Cardiac fibroblast (primary cell): ENCODE measurements at places on chromosomes 5 and 9.

DNA sequence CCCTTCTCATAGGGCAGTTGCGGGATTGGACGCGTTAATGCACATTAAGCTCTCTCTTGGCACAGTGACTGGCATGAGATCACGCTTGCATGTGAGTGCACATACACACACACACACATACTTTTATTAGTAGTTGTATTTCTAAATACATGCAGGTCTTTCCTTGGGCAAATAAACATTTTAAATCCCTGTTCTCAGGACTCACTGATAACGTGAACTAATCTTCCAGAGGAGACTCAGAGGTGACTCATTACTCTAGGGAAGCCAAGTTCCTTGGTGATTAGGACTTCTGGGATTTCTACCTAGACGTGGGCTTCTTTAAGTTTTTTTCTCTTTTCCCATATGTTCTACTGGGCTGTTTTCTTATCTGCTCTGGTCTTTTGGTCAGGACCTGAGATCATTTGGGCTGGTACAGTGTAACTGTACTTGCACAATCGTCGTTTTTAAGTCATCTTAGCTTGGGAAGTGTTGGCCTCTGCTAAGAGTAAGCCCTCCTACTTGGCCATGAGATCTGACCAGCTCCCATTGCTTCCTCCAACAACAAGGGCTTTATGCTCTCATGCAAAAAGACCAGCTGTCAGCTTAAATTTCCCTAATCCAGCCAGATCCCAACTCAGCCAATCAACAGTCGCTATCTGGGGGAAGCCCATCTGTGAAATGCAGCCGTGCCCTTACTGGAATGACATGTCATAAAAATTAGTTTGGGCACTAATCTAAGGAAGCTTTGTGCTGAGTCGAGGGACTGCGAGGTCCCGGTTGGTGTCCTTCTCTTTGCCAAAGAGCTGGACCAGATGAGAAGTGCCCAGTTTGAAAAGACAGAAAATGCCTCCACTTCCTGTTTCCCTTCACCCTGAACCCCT, 176.4 kb upstream of the ANKRD55 start:
- DNase-seq: peak; percentile 78

DNA sequence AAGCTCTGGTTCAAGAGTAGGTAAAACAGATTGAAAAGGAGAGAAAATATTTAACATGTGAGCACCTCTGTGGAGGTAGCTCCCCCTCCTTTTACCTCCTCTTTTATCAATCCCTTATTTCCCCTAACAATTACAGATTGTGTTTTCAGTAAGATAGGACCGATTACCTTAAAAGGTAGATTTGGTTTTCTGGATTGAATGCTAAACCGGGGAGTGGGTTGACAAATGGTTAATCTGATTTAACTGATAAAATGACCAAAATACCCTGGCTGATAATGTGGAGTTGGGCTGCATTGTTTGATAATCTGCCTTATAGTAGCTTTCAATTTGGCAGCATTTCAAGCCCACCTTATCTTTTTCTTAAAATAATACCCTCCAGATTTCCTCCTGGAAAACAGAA, 83.9 kb downstream of the EGFLAM start:
- no peak for DNase-seq

- DNase-seq: no peak
Observed at GRCh38 chr9:13491493-13492424, 212.3 kb upstream of the MPDZ start.

DNA sequence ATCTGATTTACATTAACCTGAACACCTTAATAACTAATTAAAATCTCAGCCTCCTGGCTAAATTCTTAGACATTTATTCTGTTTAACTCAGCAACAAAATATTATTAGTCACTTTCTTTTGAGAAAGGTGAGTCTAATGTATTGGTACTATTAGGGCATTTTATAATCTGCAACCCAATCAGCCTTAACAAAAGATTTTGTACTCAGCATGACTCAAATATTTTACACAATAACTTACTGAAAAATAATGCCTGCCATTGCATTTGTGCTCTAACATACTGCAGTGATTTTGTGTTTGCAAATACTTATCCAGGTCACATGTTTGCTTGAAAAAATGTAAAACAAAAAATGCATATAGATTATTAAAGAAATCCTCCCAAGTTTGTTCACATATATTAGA, 1129.9 kb downstream of the TAF11L14 start:
- DNase-seq: no peak

DNA sequence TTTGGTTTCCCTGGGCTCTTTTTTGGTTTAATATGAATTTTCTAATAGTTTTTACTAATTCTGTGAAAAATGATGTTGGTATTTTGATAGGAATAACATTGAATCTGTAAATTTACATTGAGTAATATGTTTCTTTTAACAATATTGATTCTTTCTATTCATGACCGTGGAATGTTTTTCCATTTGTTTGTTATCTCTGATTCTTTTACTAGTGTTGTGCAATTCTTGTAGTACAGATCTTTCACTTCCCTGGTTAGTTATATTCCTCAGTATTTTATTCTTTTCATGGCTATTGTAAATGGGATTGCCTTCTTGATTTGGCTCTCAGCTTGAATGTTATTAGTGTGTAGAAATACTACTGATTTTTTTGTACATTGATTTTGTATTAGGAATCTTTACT, 137.9 kb downstream of the PRR16 start:
- DNase-seq: peak; percentile 39

- no peak for DNase-seq
Observed at GRCh38 chr5:142222866-142223558, 101.8 kb downstream of the SPRY4 start.

DNA sequence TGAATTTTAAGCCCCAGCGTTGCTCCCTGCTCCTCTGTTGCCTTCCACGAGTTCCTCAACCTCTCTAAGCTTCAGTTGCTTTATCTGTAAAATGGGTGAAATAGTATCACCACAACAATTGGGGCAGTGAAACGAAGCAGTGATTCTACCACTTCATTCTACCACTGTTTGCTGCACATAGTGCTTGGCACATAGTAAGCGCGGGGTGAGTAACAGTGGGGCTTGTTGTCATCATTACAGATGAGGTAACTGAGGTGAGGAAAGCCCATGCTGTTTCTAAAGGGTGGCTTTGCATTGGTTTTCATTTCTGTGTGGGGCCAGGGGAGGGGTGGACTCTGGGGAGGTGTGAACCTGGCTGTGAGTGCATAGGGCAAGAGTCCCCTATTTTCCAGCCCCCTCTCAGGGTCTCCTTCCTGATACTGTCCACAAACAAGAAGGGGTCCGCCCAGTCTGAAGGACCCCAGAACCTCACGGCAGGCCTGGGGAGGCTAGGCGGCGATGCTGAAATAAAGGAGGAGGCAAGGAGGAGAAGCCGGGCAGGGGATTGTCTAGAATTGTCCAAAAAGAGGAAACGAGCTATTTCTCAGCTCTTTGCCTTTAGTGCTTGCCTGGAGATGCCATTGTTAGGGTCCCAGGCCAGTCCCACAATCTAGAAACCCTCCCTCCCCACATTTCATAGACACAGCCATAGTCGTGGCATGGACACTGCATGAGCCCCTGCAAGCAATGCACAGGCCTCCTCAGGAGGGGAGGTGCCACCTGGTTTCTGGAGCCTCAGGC, 65.6 kb downstream of the IL6ST start:
- DNase-seq: no peak

DNA sequence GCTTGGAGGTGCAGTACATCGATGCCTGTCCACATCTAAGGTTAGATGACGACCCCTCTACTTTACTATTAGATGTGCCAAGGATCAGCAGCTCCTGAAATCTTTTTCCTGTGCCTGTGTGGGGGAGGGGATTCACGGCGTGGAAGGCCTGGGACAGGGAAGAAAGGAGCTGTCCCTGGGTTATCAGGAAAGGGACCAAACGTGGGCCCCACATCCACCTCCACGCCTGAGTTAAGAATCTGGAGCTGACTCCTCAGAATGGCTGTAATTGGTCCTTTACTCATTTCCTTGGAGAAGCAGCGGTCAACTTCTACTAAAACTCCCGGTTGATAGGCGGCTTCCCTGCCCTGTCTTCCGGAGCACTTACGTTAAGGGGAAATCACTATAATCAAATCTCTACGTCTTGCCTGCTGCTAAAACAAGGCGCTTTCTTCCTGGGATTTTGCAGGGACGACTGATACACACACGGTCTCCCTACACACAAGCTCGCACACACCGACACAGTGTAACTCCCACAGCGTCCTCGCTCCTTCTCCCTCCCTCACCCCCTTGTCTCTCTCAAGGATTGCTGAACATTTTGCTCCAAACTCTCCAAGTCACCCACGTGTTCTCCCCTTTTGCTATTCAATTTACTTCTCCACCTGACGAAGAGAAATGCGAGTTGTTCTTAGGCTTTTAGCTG, 1.4 kb downstream of the PDE4D start:
- DNase-seq: no peak

DNA sequence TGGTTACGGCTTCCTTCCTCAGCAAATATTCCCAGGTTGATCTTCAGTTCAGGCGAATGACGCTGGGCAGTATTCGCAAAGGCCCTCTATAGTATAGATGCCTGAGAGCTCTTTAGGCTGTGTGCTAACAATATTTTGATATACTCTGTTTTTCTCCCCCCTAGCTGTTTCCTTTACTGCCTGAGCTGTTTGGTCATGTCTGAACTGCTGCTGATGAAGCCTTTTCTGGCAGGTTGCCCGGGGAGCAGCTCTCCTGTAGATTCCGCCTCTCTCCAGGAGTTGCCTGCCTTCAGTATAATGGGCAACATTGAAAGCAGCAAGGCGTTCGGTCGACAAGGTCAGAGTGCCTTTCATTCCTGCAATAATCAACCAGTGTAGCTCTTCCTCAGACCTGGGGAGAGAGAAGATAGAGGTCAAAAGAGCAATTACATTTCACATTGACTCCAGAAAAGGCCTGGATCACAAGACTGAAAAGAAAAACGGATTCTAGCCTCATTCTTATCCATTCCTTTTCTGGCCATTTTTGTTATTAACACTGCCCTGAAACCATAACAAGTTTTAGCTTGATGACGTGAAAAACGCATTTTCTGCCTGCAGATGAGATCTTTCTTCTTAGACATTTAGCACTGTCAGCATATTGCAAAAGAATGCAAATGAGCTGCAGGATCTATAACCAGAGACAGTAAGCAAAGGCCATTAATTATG, 60.1 kb upstream of the ZNF608 start:
- DNase-seq: peak; percentile 69

DNA sequence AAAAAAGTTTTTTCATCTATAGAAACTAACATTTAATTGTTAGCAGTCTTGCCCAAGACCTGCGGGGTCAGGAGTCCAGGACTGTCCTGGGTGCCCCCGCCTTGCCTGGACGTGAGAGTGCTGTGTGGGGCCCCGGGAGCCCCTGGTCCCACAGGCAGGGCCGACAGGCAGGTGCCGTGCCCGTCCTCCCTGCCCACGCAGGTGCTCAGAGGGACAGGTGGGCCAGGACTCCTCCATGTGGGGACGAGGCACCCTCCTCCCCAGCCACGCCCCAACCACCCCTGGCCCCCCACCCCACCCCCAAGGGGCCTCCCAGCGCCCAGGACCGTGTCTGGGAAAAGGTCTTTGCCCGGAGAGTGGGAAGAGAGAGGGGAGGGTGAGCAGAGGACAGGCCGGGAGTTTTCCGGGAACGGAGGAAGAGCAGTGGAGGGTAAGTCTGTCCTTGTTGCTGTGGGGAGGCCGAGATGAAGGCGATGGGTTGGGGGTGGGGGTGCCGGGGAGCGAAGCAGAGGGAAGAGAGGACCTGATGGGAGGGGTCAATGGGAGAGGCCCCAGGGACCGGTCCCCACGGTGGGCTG, 2.7 kb upstream of the LCN12 start:
- DNase-seq: no peak

- DNase-seq: peak; percentile 26
Observed at GRCh38 chr5:11182441-11183080, 421.5 kb upstream of the DAP start.

- no peak for DNase-seq
Observed at GRCh38 chr9:124813041-124813440, 36.1 kb downstream of the OLFML2A start.

GRCh38 chr9:131769361-131769760, 29.5 kb upstream of the RAPGEF1 start:
- DNase-seq: no peak

- peak; percentile 75 for DNase-seq
Observed at GRCh38 chr5:102511666-102512065, 12.9 kb upstream of the SLCO6A1 start.

DNA sequence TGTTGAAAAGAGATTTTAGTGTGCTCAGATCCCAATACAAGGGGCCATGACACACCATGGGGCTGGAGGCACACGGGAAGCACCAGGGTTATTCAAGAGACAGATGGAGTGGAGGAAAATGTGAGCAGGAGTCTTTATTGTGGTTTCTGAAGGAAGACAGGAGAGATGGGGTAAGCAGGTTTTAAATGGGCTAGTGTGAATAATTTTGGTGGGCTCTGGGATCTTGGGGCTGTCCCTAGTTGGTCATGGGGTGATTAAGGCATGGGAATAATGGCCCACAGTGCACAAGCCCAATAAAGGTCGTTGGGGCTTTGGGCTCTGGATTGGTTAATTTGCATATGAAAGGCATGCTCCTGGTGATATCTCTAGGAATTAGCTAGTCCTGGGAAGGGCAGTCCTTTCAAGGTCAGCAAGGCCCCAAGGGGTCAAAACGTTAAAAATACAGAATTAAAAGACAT, 3.6 kb upstream of the SCGB3A2 start:
- no peak for DNase-seq

DNA sequence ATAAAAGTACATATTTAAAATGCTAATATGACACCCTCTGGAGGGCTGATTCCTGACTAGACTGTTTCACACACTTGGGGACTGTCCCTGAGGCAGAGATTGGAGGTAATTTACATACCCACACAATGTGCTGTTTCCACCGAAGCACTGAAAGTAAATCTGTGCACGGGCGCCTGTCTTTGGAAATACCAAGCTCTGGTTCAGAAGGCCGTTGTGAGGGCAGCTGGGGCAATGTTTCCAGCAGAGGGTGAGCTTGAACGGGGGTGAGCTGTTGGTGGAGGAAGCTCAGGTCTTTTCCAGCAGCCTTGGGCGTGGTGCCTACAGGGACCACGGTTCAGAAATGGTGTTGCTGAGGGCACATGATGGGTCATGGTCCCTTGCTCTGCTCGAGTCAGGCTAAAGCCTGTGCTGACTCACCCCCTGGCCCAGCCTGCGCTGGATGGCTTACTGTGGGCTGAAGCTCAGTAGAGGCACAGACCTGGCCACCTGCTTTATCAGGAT, 25.8 kb upstream of the HMCN2 start:
- no peak for DNase-seq

DNA sequence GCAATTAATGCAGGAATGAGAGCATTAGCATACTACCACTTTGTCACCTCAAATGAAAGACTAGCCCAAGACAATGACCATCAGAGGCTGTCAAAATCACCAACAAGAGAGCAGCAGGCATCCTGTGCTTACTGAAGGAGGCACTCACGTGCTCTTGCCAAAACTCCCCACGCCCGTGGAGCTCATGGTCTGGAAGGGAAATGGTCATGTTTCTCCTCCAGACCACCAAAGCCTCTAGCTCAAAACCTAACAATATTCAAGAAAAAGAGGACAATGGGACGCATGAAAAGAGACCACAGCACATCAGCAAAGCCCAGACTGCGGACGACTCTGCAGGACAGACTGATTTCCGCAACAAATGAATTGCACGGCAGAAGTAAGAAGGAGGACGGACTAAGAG, 12.8 kb downstream of the AKNA start:
- no peak for DNase-seq

GRCh38 chr9:93660352-93661046, 84.1 kb downstream of the PHF2 start:
- no peak for DNase-seq

- no peak for DNase-seq
Observed at GRCh38 chr9:117826837-117827236, 122.6 kb downstream of the TLR4 start.

- peak; percentile 72 for DNase-seq
Observed at GRCh38 chr9:2859776-2860379, 16.0 kb upstream of the PUM3 start.

GRCh38 chr5:78813906-78814530, 165.4 kb upstream of the LHFPL2 start:
- DNase-seq: no peak
